ENCODE measurements at places on chromosomes 12 and 14.
A peak's percentile ranks its signal among the peaks of the same experiment; 100 is the strongest.

GRCh38 chr14:33061667-33062325, 123.1 kb downstream of the NPAS3 start:
- no peak for DNase-seq

DNA sequence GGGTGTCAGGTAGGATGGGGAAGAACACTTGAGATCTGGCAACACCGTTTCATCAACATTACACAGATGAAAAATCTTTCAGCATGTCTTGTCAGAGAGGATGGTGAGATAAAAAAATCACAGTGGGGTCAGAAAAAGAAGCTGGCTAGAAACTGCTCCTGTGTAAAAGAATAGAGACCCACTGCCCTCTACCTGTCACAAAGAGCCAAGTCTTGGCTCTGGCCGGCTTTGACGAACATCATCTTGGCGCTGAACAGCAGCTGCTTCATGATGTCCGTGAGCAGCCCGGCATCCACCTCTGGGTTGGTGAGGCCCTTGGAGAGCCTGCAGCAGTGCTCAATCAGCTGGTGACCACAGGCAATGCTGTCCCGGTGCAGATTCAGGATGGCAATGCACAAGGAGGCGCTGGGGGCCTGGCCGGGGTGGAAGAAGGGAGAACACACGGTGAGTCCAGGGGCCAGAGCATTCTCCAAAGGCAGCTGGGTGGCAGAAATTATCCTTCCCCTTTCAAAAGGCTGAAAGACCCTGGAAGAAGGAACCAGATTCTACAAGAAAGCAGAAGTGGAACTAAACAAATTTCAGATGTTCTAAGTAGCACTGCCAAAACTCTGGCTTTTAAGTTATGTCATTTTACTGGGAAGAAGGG, 50.2 kb downstream of the ZFYVE26 start:
- DNase-seq: no peak

GRCh38 chr14:92655419-92656201, 92.8 kb downstream of the LGMN start:
- DNase-seq: no peak

GRCh38 chr12:22044391-22044790, 1.6 kb upstream of the CMAS start:
- no peak for DNase-seq

DNA sequence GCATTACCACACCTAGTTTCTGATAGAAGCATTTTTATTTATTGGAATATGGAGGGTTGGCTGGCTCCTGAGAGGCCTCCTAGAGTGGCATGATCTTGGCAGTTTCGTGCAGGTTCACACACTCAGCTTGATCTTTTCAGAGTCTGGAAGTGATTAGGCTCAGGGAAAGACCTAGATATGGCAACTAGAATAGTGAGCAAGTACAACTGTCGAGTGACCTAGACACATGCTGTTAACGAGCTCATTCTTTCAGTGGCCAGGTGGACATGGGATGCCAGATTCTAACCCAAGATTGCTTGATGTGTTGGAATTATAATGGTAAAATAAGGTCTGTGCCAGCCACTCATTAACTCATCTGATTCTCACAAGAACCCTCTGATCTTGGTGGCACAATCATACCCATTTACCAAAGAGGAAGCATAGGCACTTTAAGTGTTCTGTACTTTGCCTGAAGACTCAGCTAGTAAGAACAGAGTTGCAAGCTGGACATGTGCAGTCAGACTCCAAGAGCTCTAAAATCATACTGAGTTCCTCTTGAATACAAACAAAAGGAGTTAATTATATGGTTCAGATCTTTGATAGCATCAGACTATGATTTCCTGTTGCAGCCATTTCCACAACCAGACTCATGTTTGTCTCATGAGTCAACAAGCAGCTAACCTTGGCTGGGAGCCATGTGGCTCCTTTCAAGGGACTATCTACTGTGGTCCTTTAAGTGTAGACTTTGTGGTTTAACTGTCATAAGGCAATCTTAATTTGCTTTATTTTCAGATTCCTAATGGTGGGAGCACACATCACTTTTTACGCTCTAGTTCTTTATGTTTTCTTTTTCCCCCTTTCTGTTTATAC, 144.2 kb downstream of the PLEKHA5 start:
- DNase-seq: no peak

DNA sequence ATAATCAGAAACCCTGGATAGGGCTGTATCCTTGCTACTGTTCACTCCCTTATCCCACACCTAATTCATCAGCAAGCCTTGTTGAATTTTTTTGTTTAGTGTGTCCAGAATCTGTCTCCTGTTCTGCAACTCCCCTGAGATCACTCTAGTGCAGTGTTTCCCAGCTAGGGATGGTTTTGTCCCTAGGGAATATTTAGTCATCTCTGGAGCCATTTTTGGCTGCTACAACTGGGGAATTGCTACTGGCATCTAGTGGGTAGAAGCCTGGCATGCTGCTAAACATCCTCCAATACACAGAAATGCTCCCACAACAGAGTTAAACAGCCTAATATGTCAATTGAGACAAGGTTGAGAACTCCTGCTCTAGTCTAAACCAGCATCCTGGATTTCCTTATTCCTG, 248.0 kb downstream of the NPAS3 start:
- no peak for DNase-seq

DNA sequence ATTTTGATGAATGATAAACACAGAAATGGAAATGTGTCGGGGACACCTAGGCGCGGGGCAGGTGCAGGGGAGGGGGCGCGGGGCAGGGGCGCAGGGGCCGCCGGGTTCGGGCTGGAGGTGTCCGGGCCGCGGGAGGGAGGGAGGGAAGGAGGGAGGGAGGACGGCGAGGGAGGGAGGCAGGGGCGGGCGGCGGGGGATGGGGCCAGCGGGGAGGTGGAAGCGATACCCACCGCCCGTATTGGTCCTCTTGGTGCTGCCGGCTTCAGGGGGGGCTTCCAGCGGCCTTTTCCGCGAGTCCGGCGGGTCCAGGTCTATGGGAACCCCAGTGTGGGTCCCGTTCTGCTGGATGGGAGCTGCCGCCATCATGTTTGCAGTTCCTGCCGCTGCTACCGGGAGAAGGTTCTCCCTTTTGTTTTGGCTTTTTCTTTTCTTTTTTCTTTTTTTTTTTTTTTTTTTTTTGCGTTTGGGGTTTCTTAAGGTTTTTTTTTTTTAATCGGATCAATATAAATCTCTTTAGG, 703 bp downstream of the NOVA1 start:
- DNase-seq: peak; percentile 23

DNA sequence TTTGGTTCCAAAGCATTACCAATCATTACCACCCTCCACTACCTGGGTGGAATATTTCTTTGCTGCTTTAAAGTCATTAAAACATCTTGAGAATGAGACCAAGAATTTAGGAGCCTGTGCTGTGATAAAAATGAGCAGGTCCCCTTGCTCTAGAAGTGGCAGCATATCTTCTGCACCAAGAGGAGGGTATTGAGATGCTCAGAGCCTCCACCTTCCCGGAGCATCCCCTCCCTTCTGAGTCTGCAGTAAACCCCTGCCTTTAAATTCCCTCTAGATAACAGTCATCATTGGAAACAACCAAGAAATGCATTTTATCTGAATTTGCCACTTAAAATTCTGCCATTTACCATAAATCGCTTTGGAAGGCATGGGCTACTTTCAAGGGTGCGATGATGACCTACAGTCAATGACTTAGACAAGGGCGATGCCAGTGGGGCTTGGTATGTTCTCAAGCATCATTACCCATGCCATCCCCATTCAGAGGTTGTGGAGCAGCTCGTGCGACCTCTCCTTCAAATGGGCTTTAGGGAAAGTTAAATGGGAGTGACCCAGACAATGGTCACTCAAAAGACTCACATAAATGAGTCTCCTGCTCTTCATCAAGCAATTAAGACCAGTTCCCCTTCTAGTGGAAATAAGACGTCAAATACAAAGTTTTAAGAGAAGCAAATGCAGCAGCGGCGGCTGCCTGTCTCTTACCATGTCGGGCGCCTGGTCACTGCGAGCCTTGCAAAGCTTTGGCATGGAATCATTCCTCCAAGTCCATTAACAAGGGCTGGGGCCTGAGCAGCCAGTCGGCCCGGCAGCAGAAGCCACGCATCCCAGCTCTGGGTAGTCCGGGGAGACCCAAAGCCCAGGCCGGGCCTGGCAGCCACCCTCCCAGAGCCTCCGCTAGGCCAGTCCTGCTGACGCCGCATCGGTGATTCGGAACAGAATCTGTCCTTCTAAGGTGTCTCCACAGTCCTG, 334.5 kb downstream of the TMEM121 start:
- no peak for DNase-seq

GRCh38 chr14:71752111-71752738, 180.0 kb upstream of the RGS6 start:
- no peak for DNase-seq

DNA sequence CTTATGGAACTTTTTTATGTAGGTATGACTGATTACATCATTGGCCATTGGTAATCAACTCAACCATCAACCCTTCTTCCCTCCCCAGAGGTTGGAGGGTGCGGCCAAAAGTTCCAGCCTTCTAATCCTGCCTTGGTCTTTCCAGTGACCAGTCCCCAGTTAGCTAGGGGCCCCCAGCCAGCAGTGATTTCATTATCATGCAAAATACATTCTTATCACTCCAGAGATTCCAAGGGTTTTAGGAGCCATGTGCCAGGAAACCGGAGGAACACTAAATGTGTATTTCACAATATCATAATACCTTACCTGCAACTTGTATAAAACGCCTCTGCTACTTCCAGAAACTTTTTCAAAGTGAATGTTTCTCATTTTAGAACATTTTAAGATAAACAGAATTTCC, 181.5 kb upstream of the PELI2 start:
- DNase-seq: no peak

GRCh38 chr12:122533856-122534255, 6.8 kb downstream of the KNTC1 start:
- DNase-seq: no peak

GRCh38 chr12:114993165-114993564, 309.2 kb upstream of the TBX3 start:
- no peak for DNase-seq

DNA sequence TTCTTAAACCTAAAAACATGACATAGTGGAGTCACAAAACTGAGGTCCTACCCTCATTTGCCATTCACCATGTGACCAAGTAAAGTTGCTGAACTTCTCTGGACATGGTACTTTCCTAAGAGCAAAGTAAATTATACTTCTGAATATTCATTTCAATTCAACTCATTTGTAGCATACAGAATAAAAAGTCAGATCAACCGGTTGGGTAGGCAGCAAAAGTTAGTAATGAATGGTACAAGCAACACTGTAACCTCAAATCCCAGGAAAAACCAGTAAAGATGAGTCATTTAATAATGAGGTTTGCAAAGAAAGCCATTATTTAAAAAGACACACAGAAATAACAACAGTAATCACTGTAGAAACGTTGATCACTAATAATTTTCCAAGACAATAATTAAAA, 8.7 kb downstream of the POLE2 start:
- DNase-seq: no peak

DNA sequence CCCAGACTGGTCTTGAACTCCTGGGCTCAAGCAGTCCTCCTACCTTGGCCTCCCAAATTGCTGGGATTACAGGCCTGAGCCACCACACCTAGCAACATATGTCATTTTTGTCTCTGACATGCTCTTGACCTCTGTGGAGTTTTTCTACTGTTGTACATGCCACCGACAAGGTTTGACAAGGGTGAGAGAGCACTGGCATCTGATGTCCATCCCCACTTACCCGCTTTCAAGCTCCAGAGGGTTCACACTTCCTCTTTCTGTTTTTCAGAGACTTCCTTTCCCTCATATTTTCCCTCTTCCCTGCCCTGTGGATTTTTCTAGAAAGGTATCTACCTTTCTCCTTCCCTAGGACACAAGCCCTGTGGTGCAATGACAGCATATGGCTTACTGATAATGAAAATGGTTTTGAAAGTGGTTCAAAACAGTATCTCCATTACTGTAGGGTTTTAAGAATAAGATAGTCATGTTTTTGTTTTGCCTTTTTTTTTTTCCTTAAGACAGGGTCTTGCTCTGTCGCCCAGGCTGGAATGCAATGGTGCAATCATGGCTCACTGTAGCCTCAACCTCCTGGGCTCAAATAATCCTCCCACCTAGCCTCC, 27.7 kb upstream of the PLEKHG3 start:
- DNase-seq: no peak

DNA sequence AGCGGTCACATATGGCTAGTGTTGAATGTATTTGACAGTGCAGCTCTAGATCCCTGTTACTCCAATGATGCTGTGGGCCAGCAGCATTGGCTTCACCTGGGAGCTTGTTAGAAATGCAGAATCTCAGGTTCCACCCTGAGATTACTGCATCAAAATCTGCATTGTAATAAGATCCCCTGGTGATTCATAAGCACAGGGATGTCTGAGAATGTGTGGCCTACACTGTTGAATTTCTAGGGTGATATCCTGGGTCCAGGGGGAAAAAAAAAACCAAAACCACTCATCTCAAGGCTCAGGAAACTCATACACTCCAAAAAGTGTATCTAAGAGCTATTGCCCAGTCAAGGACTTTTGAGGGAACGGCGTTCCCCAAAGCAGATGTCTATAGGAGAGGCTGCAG, 196.8 kb downstream of the PPM1H start:
- no peak for DNase-seq

DNA sequence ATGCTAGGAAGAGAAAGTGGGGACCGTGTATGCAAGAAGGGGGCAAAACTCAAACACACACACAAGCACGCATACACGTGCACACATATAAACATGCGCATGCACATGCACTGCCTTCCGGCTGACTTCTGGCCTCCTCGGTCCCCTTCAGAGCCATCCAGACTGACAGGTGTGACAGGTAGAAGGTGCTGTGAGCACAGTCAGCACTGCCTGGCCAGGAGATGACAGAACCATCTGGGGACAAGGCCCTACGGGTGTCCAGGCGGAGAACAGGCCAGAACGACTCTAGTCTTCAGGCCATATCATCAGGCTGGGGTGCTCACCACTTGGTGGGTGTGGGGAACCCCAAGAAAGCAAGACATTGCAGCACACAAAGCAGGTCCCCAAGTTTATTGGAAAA, 7.3 kb downstream of the KRT83 start:
- no peak for DNase-seq

DNA sequence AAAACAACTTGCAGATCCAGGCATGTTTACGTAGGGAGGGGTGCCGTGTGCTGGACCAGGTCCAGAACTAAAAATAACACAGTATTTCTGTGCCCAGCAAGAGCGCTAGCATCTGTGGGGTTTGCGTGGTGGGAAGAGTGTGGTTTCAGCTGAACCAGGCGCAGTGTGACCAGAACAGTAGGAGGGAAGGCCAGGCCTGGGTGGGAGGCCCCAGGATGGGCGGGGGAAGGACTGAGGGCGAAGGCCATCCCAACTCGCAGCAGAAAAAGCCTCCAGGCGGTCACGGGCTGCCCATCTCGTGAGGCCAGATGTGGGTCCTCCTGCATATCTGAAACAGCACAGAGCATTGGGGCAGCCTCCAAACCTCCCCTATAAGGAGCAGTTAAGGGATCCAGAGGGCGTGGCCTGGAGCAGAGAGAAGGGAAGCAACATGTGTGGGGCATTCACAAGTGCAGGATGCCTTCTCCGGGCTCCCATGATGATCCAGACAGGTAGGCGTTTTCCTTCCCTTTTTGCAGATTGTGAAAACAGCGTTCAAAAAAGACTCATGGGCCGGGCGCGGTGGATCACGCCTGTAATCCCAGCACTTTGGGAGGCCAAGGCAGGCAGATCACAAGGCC, 17.8 kb upstream of the CD9 start:
- DNase-seq: peak; percentile 46

GRCh38 chr14:95045106-95045701, 112.1 kb downstream of the DICER1 start:
- no peak for DNase-seq

Measured in neural crest cell (in vitro differentiated cells).